T-helper 9 cell (primary cell): ENCODE measurements at places on chromosomes 2 and 18.

GRCh38 chr2:70992945-70993853 is 1.5 kb downstream of the TEX261 start:
- no peak for DNase-seq

- no peak for DNase-seq
These were observed 21.0 kb upstream of the L3MBTL4 start for GRCh38 chr18:6435731-6436130.

- no peak for DNase-seq
These were observed 211.5 kb downstream of the SUCLG1 start for GRCh38 chr2:84247532-84247931.

DNA sequence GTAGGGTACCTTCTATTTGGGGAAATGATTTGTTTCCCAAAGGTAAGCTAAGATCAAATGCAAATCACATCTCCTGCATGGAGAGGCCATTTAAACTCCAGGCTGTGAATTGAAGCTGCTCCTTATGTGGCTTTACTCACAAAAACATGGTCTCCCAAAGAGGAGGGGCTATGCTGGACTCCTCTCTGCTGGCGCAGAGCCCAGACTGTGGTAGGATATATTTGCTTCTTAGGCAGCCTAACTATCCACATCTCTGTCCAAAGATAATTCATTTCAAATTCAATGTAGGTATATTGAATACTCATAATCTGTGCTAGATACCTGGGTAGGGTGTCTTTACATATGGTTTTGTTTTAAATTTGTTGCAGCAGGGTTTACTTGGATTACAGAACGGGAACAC is 358.5 kb downstream of the ALK start:
- DNase-seq: no peak
